Midbrain (tissue), 1 donor: ENCODE measurements at places on chromosomes 16 and 17.

GRCh38 chr16:65305266-65305959 is 183.6 kb upstream of the CDH11 start:
- no peak for DNase-seq

DNA sequence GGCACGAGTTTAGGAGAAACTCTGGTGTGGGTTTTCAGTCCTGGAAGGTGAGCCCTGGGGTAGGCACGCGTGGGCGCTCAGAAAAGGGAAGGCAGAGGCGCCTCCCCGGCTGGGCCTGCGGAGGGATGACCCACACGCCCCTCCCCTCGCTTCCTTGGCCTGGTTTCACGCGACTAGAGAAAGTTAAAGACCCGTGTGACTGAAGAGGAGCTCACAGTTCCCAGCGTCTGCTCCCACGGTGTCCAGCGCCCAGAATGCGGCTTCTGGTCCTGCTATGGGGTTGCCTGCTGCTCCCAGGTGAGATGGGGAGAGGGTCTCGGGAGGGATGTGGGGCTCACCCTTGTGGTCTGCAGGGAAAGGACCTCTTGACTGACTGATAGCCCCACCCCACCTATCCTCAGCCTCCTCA is at the start of gene CD300LG:
Gene CD300LG (plus strand): TSS at position 214 of the 409 bp plus-strand sequence. CDS start 41 bp downstream, at position 255.
- no peak for DNase-seq

DNA sequence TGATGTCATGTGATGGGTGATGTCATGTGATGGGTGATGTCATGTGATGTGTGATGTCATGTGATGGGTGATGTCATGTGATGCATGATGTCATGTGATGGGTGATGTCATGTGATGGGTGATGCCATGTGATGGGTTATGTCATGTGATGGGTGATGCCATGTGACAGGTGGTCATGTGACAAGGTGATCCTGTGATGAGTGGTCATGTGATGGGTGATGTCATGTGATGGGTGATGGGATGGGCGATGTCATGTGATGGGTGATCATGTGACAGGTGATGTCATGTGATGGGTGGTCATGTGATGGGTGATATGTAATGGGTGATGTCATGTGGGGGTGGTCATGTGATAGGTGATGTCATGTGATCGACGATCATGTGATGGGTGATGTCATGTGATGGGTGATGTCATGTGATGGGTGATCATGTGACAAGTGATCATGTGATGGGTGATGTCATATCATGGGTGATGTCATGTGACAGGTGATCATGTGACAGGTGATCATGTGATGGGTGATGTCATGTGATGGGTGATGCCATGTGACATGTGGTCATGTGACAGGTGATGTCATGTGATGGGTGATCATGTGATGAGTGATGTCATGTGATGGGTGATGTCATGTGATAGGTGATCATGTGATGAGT is 17.2 kb downstream of the CD300LB start:
- no peak for DNase-seq

- no peak for DNase-seq
These were observed 83.5 kb upstream of the IRX5 start for GRCh38 chr16:54847207-54847606.

GRCh38 chr16:85125570-85126393 is 13.5 kb upstream of the CIBAR2 start:
- no peak for DNase-seq

DNA sequence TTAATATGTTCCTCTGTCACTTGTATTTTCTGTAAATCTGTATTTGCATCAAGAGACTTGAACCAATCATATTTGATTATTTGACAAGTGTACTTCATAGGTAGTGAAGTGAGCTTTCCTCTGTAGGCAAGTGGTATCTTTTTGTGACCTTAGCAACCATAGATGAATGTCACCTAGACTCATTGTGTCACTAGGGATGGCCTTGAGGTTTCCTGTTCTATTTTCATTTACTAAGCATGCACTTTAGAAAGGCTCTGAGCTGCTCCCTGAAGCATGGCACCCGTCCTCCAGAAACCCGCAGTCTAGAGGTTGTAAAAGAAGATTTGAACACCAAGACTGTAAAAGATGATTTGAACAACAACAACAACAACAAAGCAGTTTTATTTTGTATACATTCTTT is 151.7 kb downstream of the PRKCB start:
- DNase-seq, result no peak

- no peak for DNase-seq
These were observed 32.0 kb upstream of the SLC5A10 start for GRCh38 chr17:18919963-18920362.

GRCh38 chr17:21214777-21215541 is 998 bp upstream of the TMEM11 start:
- DNase-seq, result peak; percentile 41

DNA sequence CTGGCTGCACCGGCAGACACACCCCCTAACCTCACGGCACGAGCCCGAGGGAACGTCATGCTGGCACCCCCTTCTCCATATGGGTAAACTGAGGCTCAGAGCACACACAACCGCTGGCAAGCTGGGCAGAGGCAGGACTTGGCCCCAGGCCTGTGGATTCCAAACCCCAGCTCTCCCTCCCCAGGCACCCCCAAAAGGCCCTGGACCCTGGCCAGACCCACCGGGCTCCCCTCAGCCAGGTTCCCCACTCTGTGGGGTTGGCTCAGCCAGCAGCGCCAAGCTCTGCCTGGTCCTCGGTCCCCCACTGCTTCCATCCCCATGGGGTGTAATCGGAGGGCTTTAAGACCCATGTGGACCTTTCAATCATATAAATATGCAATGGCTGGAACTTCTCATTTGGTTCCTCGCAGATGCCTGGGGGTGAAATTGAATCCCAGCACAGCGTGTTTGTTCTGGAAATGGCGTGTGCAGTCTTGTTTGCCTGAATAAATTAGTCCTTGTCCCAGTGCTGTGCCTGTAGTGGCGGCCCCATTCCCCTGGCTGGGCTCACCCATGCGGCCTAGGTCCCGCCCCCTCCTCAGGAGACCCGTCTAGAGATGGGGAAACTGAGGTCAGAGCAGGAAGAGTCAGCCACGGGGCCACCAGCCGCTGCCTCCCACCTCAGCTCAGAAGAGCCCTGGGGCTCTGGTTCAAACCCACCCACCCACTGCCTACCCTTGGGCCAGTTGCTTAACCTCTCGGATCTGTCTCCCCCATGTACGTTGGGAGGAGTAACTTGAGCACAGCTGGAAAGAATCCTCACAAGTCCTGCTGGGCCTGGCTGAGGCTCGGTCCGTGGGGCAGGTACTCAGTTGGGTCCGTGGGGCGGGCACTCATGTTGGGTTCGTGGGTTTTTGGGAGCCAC is 57.3 kb downstream of the ZFPM1 start:
- no peak for DNase-seq

- no peak for DNase-seq
These were observed 4.0 kb downstream of the RNASEK start for GRCh38 chr17:7016418-7016817.
